Left hindlimb (tissue), 1 donor: ENCODE measurements at places on chromosomes 4 and X.

- peak; percentile 87 for DNase-seq
These were observed 23.6 kb upstream of the YTHDC1 start for GRCh38 chr4:68373513-68373912.

DNA sequence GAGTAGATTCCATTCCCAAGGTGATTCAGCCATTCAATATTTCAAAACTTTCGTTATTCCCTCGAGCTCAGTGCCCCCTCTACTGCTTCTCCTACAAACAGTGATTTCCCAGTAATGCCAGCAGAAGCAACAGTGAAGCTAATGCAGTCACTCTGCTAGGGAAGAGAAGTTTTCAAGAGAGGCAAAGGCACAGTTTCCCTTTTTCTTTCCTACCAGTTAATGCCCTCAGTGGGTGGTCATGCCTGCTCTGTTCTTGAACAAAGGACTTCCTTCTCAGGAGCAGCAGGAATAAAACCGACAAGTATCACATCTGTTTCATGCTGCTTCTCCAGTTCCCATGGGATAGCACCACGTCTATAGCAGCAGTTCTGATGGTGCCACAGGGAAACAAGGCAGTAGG lies 317.2 kb downstream of the TENM3 start:
- DNase-seq = no peak

DNA sequence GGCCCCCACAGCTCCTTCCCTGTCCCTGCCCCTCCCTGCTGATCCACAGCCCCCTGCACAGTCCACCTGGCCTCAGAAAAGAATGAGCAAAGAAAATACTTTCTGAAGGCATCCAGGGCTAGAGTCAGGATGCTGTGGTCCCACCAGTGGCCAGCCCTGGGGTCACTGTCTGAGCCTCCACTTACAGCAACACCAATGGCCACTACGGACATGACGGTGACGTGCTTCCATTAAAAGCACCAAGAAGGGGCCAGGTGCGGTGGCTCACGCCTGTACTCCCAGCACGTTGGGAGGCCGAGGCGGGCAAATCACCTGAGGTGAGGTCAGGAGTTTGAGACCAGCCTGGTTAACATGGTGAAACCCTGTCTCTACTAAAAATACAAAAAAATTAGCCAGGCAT lies 4.0 kb downstream of the JAKMIP1 start:
- DNase-seq = no peak

DNA sequence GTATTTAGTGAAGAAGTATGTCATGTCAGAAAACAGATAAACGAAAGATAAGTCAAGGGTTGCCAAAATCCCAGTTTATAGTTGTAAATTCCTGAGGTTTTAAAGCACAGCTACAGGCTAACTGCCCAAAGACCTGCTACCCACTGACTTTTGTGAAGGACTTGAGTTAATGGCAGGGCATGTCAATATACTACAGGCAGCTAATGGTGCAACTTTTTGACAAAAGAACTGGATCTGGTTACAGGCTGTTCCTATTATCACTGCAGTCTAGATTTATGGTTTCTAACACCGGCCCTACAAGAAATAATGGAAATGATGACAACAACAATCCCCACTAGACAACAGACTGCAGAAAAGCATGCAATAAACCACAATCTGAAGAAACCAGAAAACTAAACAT lies 6.4 kb downstream of the SCML2 start:
- DNase-seq = no peak

- DNase-seq = no peak
These were observed 150.6 kb downstream of the CDS1 start for GRCh38 chr4:84733343-84734033.

DNA sequence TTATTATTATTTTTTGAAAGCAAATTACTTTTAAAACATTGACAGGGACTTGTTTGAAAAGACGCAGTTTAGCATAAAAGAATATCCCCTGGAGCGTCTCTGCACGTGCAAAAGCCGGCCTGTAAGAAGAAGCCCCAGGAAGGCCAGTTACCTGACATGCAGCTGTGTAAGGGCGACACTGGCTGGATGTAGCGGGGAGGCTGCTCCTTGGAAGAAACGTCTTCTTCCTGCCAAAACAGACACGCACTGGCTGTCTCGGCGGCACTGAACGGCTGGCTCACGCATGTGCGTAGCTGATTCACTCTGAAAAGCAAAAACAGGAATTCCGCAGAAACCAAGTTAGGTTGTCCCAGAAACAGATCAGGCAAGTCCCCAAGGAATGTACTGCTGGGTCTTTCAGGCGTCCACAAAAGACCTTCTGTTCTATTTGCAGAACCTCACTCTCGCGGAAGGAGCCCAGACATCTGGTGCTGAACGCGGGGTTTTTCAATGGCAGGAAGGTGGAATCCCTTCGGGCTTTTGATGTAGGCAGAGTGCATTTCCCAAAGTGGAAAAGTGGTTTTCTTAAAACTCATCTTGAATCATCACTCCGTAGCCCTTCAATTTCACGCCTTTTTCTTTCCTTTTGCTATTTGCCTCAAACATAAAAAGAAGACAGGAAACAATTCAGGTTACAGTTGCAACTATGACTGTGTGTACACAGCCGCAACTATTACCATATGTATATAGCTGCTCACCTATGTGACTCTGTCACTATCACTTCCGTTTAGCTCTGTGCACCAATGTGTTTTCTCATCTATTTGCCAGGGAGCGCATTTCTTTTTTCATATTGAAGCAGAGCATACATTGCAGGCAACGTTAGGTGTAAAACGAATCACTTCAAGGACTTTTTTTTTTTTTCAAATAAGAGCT lies 38.1 kb upstream of the ARSH start:
- DNase-seq = peak; percentile 41

DNA sequence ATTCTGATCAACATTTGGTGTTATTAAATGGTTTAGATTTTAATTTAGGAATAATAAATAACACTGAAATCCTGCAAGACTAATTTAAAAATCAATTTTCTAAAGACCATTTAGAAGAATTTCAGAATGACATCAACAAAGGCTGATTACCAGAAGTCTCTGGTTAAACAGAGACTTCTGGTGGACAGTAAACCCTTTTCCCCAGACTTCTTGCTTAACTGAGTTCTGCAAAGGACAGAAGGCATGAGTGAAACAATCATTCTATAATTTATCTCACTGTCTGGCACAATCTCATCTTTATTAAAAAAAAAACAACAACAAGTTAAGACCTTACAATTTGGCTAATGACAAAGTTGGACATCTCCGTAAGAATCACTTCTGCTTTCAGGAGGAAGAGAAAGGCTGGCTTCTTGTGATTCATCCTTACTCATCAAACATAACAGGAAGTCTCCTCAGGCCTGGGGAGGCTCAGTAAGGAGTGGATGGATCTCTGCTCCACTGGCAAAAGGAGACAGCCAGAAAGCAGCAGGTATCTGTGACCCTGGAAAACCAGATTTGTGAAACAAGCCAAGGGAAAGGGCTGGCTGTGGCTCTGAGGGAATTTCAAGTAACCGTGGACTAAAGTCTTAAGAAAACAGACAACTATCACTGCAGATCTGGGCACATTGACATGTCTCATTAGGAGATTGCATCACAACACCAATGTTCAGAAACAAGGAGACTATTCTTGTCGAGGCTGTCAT lies 908 bp upstream of the TLR6 start:
- no peak for DNase-seq

GRCh38 chr4:6465955-6466354 lies 6.5 kb downstream of the PPP2R2C start:
- DNase-seq = no peak

DNA sequence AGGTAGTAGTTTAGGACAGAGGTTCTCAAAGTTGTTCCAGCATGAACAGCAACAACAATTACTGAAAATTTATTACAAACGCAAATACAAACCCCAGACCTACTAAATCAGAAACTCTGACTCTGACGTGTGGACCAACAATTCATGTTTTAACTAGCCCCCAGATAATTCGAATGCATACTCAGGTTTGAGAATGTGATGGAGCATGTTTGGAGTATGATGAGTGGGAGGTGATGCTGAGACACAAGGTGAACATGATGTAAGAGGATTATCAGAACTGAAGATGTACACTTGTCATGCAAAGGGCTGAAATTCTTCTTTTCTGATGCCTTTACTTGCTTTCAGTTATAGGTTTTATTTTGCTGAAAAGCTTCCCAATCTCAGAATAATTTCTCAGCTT lies 323.0 kb downstream of the INPP4B start:
- no peak for DNase-seq
